ENCODE measurements at places on chromosomes 12 and 14.

GRCh38 chr14:25394356-25394755, 344.4 kb upstream of the STXBP6 start:
- no peak for DNase-seq

DNA sequence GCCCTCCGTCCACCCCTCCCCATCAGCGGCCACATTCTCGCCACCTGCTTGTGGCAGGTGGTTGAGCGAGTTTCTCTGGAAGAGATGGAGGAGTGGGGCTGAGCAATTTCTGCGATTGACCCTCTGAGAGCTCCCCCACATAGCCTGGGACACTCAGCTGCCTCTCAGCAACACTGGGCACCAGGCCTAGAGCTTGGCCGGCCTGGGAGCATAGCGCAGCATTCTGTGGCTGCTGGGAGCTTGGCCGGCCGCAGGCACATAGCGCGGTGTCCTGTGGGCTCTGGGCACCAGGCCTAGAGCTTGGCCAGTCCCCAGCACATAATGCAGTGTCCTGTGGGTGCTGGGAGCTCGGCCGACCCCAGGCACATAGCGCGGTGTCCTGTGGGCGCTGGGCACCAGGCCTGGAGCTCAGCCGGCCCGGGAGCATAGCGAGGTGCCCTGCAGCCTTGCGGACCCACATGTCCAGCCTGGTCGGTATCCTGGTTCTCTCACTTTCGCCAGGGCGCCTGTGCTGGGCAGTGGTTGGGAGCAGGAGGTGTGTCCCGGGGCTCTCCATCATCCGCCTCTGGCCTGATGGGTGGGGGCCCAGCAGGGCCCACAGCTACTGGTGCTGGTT, 43.8 kb downstream of the LRCOL1 start:
- no peak for DNase-seq

DNA sequence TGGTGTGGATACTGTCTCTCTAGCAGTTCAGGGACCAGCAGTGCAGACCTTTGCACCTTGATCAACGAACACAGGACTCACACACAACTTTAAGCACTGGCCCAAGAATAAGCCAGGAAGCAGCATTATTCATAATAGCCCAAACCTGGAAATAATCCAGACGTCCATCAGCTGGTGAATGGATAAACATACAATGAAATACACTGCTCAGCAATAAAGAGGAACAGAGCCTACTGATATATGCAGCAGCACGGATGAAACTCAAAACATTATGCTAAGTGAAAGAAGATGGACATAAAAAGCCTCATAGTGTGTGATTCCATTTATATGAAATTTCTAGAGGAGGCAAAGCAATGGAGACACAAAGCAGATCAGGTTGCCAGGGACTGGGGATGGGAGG, 303.9 kb upstream of the FKBP4 start:
- DNase-seq = no peak

DNA sequence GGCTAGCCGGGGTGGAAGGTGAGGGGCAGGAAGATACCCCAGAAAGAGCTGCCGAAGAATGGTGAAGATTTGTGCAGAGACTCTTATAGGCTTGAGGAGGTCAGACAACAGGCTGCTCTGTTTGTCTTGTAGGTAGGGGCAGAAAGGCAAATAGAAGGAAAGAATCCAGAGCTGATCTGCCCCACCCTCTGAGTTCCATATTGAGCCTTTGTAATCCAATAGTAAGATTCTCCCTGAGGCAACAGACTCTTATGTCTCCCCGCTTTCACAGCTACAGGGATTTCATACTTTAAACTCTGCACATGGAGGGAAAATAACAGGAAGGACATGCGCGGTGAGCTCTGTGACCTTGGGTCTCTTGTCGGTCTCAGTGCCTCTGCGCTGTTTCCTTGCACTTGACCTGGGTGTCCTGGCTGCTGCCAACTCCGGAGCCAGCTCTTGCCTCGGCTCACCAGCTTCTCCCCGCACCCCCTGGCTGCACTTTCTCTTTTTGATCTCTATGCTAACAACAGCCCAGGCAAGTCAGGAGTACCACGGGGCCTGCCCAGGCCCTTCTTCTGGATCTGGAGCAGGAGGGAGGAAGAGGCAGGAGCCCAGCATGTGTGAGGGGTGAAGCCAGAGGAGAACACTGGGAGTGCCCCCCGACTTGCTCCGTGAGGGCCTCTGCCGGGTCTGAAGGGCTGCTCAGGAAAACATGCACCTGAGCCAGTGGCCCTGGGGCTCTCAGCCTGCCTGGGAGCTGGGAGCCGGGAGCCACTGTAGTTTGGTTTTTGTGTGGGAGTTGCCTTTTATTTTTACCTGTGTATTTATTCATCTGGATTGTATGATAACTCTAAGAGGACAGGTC, 75.8 kb downstream of the PPP1R36 start:
- no peak for DNase-seq

DNA sequence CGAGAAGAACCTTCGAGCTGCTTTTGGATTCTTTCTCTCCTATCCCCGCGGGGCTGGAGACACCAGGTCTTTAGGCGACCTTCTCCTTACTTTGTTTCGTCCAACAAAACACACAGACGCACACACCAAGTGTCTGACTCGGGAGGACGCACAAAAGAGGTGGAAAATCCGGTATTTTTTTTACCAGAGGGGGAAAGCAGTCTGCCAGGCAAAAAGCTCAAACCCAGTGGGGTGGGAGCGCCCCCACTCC, 2.1 kb downstream of the SIX4 start:
- DNase-seq = no peak

- no peak for DNase-seq
Measured at GRCh38 chr12:101982307-101982706, 79.5 kb downstream of the WASHC3 start.

DNA sequence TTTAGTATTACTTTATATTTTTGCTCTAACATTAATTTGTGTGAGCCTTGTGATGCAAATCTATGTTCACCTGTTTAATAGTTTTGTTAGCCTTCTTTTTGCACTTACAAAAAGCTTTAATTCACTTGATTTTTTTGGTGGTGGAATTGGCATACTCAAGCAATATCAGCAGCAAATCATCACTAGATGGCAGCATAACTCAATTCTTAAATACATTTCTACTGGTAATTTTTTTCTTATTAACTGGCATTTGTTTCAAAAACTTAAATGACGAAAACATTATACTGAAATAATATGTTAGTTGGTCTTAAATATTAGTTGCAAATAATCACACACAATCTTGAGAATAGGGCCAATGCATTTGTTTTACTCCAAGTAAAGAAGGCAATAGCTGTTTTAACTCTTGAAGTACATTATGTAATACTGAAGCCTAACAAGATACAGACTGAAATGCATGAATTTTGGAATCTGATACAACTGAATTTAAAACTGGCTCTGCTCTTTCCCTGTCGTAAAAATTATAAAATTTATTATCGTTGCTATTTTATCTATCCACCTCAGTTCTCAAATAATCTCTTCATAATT, 151.5 kb downstream of the ATXN7L3B start:
- no peak for DNase-seq

Data from activated CD4-positive, alpha-beta T cell treated with anti-CD3 and anti-CD28 coated beads, Interleukin-2, amount 50 U/mL, for 1 hour (primary cell).